ENCODE measurements at places on chromosomes 2 and 18.

- DNase-seq: no peak
Measured at GRCh38 chr2:54194761-54195750, 61.0 kb downstream of the TSPYL6 start.

- DNase-seq: peak; percentile 54
Measured at GRCh38 chr2:213036836-213037235, 114.6 kb downstream of the IKZF2 start.

DNA sequence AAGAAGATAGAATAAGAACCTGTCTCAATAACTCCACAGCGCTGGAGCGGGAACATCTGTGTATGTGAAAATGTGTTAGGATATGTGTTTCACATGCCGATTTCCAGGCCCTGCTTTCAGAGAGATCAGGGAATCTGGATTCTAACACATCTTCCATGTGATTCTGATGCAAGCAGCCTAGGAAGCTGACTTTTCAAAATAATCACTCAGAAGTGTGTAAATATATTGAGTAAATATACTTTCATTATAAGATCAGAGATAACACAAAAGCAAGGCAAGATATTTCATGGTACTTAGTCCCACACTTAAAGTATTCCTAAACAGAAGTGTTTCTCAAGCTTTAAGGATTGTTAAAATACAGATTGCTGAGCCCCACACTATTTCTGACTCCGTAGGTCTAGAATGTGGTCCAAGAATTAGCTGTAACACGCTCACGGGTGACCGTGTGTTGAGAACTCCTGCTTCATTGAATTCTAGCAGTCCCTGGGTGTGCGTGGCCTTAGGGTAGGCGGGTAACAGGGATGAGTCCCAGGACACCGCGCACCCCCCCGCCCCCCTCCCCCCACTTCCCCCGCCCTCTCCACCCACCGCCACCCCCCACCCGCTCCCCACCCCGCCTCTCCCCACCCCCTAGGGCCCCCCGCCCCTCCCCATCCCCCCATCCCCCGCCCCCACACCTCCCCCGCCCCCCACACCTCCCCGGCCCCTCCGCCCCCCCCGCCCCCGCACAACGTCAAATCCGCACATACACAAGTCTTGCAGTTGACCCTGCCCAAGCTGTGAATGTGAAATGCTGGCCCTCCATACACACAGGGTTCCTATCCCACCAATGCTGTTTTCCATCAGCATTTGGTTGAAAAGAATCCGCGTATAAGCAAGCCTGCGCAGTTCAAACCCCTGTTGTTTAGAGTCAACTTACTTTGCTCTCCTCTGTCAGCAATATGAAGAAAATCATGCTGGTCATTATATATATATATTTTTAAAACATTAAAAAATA, 94.2 kb upstream of the SLC39A10 start:
- no peak for DNase-seq

- no peak for DNase-seq
Measured at GRCh38 chr2:85806358-85807118, 52.7 kb downstream of the ATOH8 start.

- DNase-seq: no peak
Measured at GRCh38 chr2:216012133-216012829, 1.1 kb downstream of the MREG start.

DNA sequence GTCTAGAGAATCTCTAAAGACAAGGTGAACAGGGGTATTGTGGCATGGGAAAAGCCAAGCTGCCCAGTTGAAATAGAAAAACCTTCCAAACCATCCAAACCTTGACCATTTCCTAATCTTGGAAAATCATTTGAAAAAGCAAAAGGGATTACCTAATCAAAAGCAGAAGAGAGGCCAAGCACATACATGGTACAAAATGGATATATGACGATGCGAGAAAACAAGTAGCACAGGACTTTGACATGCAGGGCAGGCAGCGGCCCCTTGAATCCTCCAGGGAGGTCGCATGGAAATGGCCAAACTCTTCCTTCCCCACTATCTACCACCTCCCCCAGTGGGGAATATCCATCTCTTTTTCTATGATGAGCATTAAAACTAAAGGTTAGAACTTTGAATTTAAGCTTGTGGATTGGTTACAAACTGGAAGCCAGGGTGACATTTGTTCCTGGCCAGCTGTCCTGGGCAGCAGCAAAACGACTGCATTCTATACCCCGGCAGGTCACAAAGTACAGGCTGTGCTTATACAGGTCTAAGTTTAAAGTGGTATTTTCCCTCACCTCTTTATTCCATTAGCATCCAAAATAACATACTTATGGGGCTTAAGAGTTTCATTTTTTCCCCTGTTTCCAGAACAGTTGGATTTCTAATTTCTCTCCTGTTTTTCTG, 24.7 kb downstream of the MYOM1 start:
- no peak for DNase-seq

GRCh38 chr2:156635646-156636045, 199.5 kb downstream of the GPD2 start:
- DNase-seq: no peak

DNA sequence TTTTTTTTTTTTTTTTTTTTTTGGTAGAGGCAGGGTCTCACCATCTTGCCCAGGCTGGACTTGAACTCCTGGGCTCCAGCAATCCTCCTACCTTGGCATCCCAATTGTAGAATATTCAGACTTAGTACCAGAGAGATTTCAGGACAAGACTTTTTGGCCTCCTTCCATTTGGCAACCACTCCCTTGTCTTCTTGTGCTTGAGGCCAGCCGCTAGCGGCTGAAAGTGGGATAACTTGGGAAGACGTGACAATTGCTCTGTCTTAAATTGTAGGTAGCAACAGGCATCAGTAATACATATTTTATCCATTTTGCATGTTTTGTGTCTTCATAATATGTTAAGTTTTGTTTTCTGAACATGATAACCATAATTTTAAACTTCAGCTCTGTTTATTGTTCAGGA, 53.3 kb upstream of the TTN start:
- DNase-seq: no peak

- DNase-seq: no peak
Measured at GRCh38 chr2:34291076-34291475, 692.0 kb upstream of the FAM98A start.

DNA sequence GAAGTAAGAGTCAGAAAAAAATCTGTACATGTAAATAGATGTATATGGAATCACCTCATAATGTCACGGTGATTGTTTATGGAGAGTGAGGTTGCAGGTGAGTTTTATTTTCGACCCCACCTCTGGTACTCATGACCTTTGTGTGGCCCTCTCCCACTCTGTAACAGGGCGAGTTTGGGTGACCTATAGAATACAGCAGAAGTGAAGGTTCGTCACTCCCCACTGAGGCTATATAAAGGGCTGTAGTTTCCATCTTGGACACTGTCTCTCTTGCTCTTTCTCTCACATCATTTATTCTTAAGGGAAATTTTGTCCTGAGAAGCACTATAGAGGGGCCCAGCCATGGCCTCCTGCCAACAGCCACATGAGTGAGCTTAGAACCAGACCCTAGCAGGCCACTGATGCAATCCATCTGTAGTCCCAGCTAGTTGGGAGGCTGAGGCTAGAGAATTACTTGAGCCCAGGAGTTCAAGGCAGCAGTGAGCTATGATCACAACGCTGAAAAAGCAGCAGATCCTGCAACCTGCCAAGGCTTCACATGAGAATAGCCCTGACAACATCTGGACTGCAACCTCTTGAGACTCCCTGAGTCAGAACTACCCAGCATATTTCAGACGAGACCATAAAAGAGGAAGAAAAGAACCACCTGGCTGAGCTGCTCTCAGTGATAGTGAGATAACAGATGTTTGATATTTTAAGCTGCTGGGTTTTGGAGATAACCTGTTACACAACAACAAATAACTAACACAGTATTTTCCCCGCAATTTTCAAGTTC, 74.3 kb upstream of the SLC1A4 start:
- DNase-seq: no peak

DNA sequence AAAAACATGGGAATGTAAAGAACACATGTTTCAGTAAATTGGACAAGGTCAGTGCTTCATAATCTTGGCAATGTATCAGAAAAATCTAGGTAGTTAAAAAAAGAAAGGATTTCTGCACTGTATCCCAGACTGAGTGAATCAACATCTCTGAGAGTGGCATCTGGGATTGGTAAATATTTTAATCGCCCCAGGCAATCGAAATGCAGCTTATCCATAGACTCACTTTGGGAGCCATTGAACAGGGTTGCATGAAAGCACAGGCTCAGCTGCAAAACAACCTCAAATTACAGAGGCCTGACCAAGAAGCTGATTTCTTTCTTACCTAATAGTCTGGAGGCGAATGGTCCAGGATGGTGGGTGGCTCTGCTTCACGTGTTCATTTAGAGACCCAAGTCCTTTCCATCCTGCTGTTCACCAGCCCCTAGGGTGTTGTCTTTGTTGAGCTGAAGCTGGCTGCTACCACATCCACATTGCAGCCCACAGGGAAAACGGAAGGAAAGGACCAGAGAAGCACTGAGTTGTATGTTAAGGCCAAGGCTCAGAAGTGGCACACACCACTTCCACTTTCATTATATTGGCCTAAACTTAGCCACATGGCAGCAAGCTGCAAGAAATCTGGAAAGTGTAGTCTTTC, 59.0 kb downstream of the MOGAT1 start:
- DNase-seq: no peak

GRCh38 chr2:110933420-110933819, 187.3 kb upstream of the BCL2L11 start:
- no peak for DNase-seq

- DNase-seq: no peak
Measured at GRCh38 chr2:241860184-241861078, 1.7 kb upstream of the PDCD1 start.

GRCh38 chr18:10482363-10482984, 28.0 kb downstream of the APCDD1 start:
- no peak for DNase-seq

- peak; percentile 93 for DNase-seq
Measured at GRCh38 chr2:7007846-7008741, 90.9 kb downstream of the RNF144A start.

GRCh38 chr2:201952187-201952586, 81.5 kb upstream of the FZD7 start:
- no peak for DNase-seq

DNA sequence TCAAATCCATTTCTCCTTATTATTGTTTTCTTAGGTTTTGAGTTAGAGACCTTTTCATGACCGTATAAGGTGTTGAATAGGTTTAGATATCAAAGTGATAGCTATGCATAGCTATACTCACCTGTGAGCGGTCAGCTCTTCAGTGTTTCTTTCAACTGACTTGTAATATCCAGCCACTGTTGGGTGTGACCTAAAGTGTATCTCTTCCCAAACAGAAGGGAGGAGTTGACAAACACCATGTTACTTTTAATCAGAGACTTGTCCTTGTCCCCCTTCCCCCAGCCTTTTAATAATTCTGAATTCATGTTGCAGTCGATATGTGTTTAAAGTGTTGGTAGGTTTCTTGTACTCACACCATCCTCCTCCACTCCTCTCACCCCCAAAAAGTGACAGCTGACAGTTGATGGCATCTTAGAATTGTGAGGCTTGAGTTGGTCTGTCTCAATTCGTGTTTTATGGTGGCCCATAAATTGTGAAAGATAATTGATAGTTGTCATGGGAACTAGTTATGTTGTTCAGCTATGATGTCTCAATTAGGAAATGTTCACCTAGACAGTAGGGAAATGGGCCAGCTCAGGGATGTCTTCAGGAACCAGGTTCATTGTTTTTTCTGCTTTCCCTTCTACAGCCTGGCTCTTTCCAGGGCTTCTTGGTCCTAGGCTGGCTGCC, 12.0 kb downstream of the NEDD4L start:
- no peak for DNase-seq

- DNase-seq: no peak
Measured at GRCh38 chr2:240384711-240385450, 50.6 kb upstream of the GPC1 start.

- DNase-seq: no peak
Measured at GRCh38 chr2:189873696-189874095, 89.4 kb downstream of the PMS1 start.

Measured in brain microvascular endothelial cell (primary cell).